ENCODE measurements at places on chromosomes 12 and 14.

- DNase-seq = no peak
These were observed 319.9 kb downstream of the TMEM121 start for GRCh38 chr14:105846312-105846711.

- DNase-seq = no peak
These were observed 784 bp downstream of the RPL6 start for GRCh38 chr12:112408621-112409020.

GRCh38 chr14:56461276-56462275 lies 118.0 kb upstream of the TMEM260 start:
- DNase-seq = no peak

GRCh38 chr12:121345151-121345815 lies 6.9 kb downstream of the ANAPC5 start:
- DNase-seq = no peak

DNA sequence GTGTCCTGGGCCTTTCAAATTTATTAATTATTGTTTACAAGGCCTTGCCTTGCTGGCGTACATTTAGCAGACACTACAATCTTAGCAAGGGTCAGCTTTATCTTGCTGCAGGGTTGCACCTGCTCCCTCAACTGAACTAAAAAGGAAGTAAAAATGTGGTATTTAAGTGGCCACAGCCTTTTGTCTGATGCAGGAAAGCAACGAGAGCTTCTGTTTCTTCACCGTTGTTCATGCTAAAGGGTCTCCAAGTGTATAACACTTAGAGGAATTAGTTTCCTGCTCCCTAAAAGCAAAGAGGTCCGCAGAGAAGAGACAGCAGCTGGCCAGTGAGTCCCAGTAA lies 62.8 kb upstream of the EGLN3 start:
- no peak for DNase-seq

DNA sequence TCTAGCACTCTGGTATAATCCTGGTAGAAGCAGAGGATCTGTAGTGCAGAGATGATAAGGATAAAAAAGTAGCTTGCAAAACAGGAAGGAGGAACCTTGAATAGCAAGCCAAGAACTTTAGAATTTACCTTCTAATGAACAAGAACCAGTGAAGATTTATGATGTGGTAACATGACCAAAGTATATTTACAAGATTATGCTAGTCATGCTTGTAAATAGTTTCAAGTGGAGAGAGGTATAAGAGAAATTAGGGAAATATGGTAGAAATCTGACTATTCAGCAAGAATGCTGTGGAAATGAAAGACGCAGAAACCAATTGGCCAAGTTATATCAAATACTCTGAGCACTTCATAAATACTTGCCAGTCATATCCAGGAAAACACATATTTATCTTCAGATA lies 47.8 kb downstream of the ERGIC2 start:
- no peak for DNase-seq

DNA sequence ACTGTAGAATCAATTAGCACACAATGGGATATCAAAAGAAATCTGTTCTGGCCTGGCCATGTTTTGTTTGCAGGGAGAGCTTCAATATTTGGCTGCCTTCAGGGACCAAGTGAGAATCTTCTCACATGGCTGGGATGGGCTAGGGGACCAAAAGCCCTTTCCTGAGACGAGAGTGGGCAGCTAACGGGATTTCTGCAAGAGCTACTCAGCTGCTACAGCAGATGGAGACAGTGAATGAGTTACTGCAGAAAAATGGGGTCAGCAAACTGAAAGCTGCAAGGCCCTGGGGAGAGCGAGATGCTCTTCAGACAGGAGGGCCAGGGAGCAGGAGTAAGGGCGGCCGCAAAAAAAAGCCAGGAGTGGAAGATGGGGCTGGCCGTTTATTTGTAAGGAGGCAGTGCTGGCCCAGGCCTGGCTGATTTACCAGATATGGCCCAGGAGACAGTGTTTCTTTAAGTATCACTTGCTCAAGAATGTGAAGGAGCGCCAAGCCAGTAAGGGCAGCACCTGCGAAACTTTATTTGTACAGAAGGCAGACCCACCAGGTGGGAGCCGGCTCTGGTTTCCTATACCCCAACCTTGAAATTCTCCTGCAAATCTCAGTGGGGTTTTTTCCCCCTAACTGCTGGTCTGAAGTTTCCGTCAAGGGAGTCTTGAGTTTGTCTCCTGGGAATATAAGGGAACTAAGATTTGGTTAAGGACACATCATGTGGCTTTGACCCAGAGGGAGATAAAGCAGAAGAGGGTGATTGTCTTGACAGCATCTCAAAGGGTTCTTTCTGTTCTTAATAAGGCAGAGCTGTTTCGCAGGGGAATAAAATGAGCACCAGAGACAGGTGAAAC lies 57.8 kb downstream of the SSH1 start:
- DNase-seq = no peak

GRCh38 chr12:98901189-98901588 lies 256.1 kb downstream of the APAF1 start:
- no peak for DNase-seq

GRCh38 chr12:89883630-89884389 lies 175.2 kb upstream of the ATP2B1 start:
- DNase-seq = no peak

- DNase-seq = no peak
These were observed 193.2 kb upstream of the FRMD6 start for GRCh38 chr14:51458563-51458955.

DNA sequence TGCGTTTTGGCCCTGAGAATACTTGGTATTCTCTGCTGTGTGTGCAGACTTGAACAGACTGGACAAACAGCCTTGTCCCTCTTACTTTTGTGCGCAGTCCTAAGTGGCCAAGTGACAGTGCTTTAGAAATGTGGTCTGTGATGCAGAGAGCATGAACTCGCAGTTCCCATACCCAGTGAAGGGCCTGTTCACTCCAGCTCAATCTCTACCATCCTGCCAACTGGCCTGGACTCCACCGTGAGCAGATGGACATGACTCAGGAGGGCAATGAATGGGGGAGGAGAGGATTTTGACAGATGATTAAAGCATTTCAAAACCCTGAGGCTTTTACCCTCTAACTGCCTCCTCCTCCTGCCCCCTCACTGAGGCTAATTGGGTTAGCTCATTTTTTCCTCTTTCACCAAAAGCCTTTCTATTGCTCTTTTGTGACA lies 62.5 kb upstream of the PYGL start:
- no peak for DNase-seq

- no peak for DNase-seq
These were observed 47.2 kb downstream of the ALDH1L2 start for GRCh38 chr12:105036937-105037649.

- DNase-seq = no peak
These were observed 49.1 kb downstream of the JAG2 start for GRCh38 chr14:105119408-105120025.

GRCh38 chr14:21072781-21073339 lies 2.8 kb downstream of the ARHGEF40 start:
- no peak for DNase-seq

GRCh38 chr12:27034607-27035293 lies 12.4 kb downstream of the MED21 start:
- DNase-seq = no peak

GRCh38 chr12:22334410-22335100 lies at the start of gene ST8SIA1:
Gene ST8SIA1 (minus strand): TSS chr12:22334707. CDS start chr12:22334232, 475 bp downstream.
- peak; percentile 25 for DNase-seq

- no peak for DNase-seq
These were observed at the start of gene CLEC2D for GRCh38 chr12:9669534-9669933. Gene CLEC2D (plus strand): TSS chr12:9669713. CDS start chr12:9669735, 22 bp downstream.

All from GM12891 (cell line).